ENCODE measurements at places on chromosomes 7 and 10. TPM values are rescaled to one million over a fixed set of nuclear protein-coding genes. Genes with fewer than 3 reads are reported as not detected.

- H3K36me3 ChIP-seq = no peaks in the 10 kb centered on the region
- no peak overlapping the region for H3K4me3 ChIP-seq
- DNase-seq = no peak
- H3K27me3 ChIP-seq = no peaks in the 10 kb centered on the region
- H3K27ac ChIP-seq = no peak overlapping the region
- H3K4me1 ChIP-seq = peaks cover 16% of the 10 kb centered on the region
These were observed 24.3 kb downstream of the PDZD8 start for GRCh38 chr10:117350909-117351308.

- H3K4me3 ChIP-seq = no peak overlapping the region
- H3K27me3 ChIP-seq = no peaks in the 10 kb centered on the region
- H3K27ac ChIP-seq = no peak overlapping the region
- no peak for DNase-seq
These were observed 69.7 kb upstream of the FZD8 start for GRCh38 chr10:35711615-35712411.

DNA sequence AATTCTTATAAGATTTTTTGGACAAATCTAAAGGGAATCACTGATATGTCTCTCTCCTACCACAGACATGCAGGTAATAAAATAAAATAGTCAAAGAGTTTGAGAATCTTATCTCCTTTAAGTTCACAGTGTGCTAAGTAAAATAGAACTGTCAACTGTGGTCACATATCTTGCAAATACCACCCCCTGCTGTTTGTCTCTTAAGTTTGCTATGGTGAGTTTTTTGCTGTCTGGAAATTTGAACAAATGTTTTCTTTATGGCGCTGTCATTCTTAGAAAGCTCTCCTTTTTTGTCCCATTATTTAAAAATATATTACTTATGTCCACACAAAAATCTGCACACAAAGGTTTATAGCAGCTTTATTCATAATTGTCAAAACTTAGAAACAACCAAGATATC lies 19.6 kb downstream of the GIMAP5 start:
- no peak for DNase-seq
- no peaks in the 10 kb centered on the region for H3K4me1 ChIP-seq

DNA sequence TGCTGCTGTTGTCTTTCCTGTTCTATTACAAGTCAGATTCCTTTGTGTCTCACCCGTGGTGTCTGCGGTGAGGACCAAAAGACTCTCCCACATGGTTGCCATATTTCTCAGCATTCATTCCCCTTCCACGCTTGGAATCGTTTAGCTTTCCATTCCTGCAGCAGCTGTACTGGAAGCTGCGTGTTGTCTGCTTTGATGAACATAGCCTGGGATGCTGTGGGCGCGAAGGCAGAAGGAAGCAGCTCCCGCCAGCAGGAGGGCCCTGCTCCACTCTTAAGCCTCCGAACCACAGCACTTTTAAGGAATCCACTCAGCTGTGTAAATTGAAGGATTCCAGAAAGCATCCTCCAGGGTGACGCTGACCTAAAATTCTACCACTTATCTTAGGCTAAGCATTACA lies 303.6 kb upstream of the PITRM1 start:
- peaks cover 5% of the 10 kb centered on the region for H3K4me1 ChIP-seq
- peaks cover 3% of the 10 kb centered on the region for H3K27me3 ChIP-seq
- no peak overlapping the region for H3K27ac ChIP-seq
- peaks cover 6% of the 10 kb centered on the region for H3K36me3 ChIP-seq
- H3K4me3 ChIP-seq = no peak overlapping the region

- H3K4me3 ChIP-seq = no peak overlapping the region
- H3K27me3 ChIP-seq = peaks cover 5% of the 10 kb centered on the region
- no peak for DNase-seq
These were observed 992.3 kb downstream of the KCNMA1 start for GRCh38 chr10:76645341-76645740.

- no peaks in the 10 kb centered on the region for H3K36me3 ChIP-seq
- DNase-seq = peak; percentile 60
- peaks cover 3% of the 10 kb centered on the region for H3K4me1 ChIP-seq
- no peaks in the 10 kb centered on the region for H3K27me3 ChIP-seq
- H3K4me3 ChIP-seq = no peak overlapping the region
- no peak overlapping the region for H3K27ac ChIP-seq
These were observed 8.0 kb downstream of the RSU1 start for GRCh38 chr10:16809074-16809718.

DNA sequence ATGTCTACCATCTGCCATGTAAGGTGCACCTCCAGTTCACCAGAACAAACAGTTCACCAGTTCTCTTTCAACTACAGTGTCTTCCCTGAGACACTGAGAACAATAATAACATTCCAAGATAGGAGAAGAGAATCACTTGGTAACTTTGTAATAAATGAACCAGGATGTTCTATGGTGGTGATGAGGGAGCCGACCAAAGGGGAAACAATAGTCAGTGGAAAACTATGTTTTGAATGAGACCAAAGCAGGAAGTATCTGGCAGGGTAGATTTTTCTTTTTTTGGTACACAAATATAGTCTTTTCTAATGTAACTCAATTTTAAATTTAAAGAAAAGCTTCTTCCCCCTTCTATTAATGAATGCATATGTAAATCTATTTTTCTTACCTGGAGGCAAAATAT lies 20.0 kb downstream of the HYAL4 start:
- H3K4me1 ChIP-seq = no peaks in the 10 kb centered on the region
- H3K36me3 ChIP-seq = peaks cover 4% of the 10 kb centered on the region
- no peak for DNase-seq

GRCh38 chr10:27741173-27742091 lies 4.2 kb downstream of the MKX start:
- peaks cover 26% of the 10 kb centered on the region for H3K27me3 ChIP-seq
- H3K4me1 ChIP-seq = peaks cover 9% of the 10 kb centered on the region
- DNase-seq = peak; percentile 25
- no peaks in the 10 kb centered on the region for H3K36me3 ChIP-seq
- H3K4me3 ChIP-seq = peak overlapping the region; percentile 86

DNA sequence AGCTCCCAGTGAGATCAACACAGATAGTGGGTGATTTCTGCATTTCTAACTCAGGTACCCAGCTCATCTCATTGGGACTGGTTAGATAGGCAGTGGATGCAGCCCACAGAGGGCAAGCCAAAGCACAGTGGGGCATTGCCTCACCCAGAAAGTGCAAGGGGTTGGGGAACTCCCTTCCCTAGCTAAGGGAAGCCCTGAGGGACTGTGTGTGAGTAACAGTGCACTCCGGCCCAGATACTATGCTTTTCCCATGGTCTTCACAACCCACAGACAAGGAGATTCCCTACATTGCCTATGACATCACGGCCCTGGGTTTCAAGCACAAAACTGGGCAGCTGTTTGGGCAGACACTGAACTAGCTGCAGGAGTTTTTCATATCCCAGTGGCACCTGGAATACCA lies 62.8 kb downstream of the PPP1R3A start:
- H3K4me3 ChIP-seq = no peak overlapping the region
- H3K27ac ChIP-seq = no peak overlapping the region
- H3K4me1 ChIP-seq = no peaks in the 10 kb centered on the region
- no peaks in the 10 kb centered on the region for H3K36me3 ChIP-seq
- H3K27me3 ChIP-seq = no peaks in the 10 kb centered on the region

GRCh38 chr7:113805976-113806375 lies 112.8 kb downstream of the PPP1R3A start:
- peaks cover 11% of the 10 kb centered on the region for H3K4me1 ChIP-seq
- no peaks in the 10 kb centered on the region for H3K36me3 ChIP-seq
- no peak for DNase-seq
- H3K4me3 ChIP-seq = no peak overlapping the region

GRCh38 chr7:137619181-137619580 lies 227.6 kb downstream of the DGKI start:
- no peaks in the 10 kb centered on the region for H3K4me1 ChIP-seq
- DNase-seq = no peak
- no peak overlapping the region for H3K4me3 ChIP-seq

DNA sequence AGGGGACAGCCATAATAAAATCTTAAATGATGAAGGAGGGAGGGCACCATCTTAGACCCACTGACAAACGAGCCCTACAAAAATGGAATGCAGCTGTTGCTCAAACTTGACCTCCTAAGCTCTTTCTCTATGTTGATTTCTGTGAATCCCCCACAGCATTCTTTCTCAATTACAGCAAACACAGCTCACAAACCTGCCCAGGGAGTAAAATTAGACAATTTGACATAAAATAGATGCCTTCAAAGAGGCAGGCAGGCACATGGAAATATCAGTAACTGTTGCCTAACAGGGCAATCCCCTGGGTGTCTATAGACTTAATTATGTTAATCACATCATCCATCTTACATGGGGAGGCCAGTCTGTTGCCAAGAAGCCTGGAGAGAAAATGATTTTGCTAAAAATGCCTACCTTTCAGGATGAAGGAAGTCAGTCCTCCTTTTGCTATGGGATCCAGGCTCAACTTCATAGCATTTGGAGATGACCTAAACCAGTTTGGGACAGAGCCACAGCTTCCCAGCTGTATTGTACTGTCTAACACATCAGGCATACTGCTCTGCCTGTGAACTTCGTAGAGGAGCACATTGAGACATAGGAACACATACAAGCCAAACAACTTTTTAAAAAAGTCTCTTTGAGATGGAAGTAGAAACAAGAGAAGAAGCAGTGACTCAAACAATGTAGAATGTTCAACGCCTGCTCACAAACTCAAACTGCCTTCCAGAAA lies 1177.4 kb downstream of the SORCS1 start:
- H3K27ac ChIP-seq = no peak overlapping the region
- DNase-seq = no peak
- peaks cover 22% of the 10 kb centered on the region for H3K4me1 ChIP-seq
- peaks cover 4% of the 10 kb centered on the region for H3K36me3 ChIP-seq
- H3K27me3 ChIP-seq = peaks cover 6% of the 10 kb centered on the region
- no peak overlapping the region for H3K4me3 ChIP-seq

GRCh38 chr7:85897967-85898366 lies 711.1 kb upstream of the SEMA3D start:
- H3K4me3 ChIP-seq = no peak overlapping the region
- no peaks in the 10 kb centered on the region for H3K4me1 ChIP-seq
- no peak overlapping the region for H3K27ac ChIP-seq
- H3K36me3 ChIP-seq = no peaks in the 10 kb centered on the region
- DNase-seq = no peak
- no peaks in the 10 kb centered on the region for H3K27me3 ChIP-seq

DNA sequence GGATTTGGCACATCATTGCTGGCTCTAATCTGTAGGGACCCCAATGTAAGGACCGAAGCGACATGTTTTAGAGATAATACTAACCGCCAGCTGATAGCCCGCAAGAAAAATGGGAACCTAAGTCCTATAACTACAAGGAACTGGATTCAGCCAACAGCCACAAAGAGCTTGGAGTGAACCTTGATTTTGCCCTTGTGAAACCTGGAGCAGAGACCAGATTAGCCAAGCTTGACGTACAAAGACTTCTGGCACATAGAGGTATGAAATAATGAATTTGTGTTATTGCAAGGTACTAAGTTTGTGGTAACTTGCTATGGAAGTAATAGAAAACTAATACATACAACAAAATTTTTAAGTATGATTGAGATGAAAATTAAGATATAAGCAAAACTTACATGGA lies 246.9 kb downstream of the AGMO start:
- no peak for DNase-seq
- no peaks in the 10 kb centered on the region for H3K36me3 ChIP-seq
- H3K4me1 ChIP-seq = peaks cover 3% of the 10 kb centered on the region
- H3K27me3 ChIP-seq = peaks cover 3% of the 10 kb centered on the region

GRCh38 chr10:1708746-1709145 lies 28.6 kb downstream of the ADARB2 start:
- no peak overlapping the region for H3K4me3 ChIP-seq
- H3K36me3 ChIP-seq = peaks cover 39% of the 10 kb centered on the region
- DNase-seq = no peak
- no peak overlapping the region for H3K27ac ChIP-seq

OR2A5 gene
- total RNA-seq = not detected

- no peak overlapping the region for H3K27ac ChIP-seq
- H3K36me3 ChIP-seq = no peaks in the 10 kb centered on the region
- H3K4me3 ChIP-seq = no peak overlapping the region
- no peaks in the 10 kb centered on the region for H3K27me3 ChIP-seq
- no peaks in the 10 kb centered on the region for H3K4me1 ChIP-seq
These were observed 322.3 kb upstream of the IGFBP3 start for GRCh38 chr7:46243406-46243805.

ANKRD2 gene
- total RNA-seq = not detected

- no peak overlapping the region for H3K27ac ChIP-seq
- H3K4me1 ChIP-seq = peaks cover 5% of the 10 kb centered on the region
- peak; percentile 34 for DNase-seq
- H3K36me3 ChIP-seq = no peaks in the 10 kb centered on the region
These were observed 3.2 kb downstream of the ZNF316 start for GRCh38 chr7:6640246-6640721.

- no peaks in the 10 kb centered on the region for H3K27me3 ChIP-seq
- peak; percentile 72 for DNase-seq
- H3K4me3 ChIP-seq = peak overlapping the region; percentile 93
These were observed 151.8 kb upstream of the YAE1 start for GRCh38 chr7:39414224-39415035.

C10orf143 gene
- 0.96 TPM for total RNA-seq

ZNF37A gene
- total RNA-seq = 21.1 TPM

GRCh38 chr7:79453558-79454360 lies at the start of gene MAGI2:
Gene MAGI2 (minus strand): TSS chr7:79453667. CDS start chr7:79453320, 347 bp downstream.
- peaks cover 4% of the 10 kb centered on the region for H3K4me1 ChIP-seq
- no peaks in the 10 kb centered on the region for H3K36me3 ChIP-seq
- peaks cover 25% of the 10 kb centered on the region for H3K27me3 ChIP-seq
- peak within 1 kb of the TSS; percentile 95 for H3K4me3 ChIP-seq
- peak; percentile 70 for DNase-seq

- peaks cover 12% of the 10 kb centered on the region for H3K27me3 ChIP-seq
- DNase-seq = peak; percentile 65
- peak within 1 kb of the TSS; percentile 96 for H3K27ac ChIP-seq
- peak within 1 kb of the TSS; percentile 98 for H3K4me3 ChIP-seq
These were observed at the start of gene NT5C3A for GRCh38 chr7:33062023-33062781. Gene NT5C3A (minus strand): TSS chr7:33062776. CDS start chr7:33062705, 71 bp downstream.

DNA sequence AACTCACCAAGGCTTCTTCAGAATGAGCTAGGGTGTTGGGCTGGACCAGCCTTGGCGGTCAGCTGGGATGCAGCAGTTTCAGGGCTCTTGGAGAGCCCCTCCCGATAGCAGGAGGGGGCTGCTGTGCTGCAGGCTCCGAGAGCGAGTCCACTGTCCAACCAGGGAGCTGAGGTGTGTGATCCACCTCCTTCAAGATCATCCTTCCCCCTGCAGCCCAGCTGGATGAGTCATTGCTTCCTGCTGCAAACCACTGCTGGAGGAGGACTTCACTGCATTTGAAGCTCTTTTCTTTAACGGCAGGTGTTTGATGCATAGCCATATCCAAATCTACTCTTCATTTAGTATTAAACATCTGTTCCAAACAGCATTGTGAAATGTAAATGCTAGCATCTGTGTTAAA lies 54.2 kb upstream of the EBF3 start:
- DNase-seq = no peak
- H3K4me1 ChIP-seq = no peaks in the 10 kb centered on the region
- H3K27me3 ChIP-seq = peaks cover 6% of the 10 kb centered on the region
- H3K27ac ChIP-seq = no peak overlapping the region
- H3K4me3 ChIP-seq = no peak overlapping the region

TMEM130 gene
- total RNA-seq = 7.8 TPM

GPRIN2 gene
- 3.0 TPM for total RNA-seq

Data from glutamatergic neuron (in vitro differentiated cells).